ENCODE measurements at places on chromosomes 4 and X.

- no peak for DNase-seq
Observed at GRCh38 chr4:102429553-102429952, 71.6 kb upstream of the NFKB1 start.

- no peak for DNase-seq
Observed at GRCh38 chr4:168717847-168718246, 221.0 kb downstream of the PALLD start.

GRCh38 chrX:151879856-151880255 lies 32.8 kb upstream of the MAGEA4 start:
- DNase-seq: no peak

DNA sequence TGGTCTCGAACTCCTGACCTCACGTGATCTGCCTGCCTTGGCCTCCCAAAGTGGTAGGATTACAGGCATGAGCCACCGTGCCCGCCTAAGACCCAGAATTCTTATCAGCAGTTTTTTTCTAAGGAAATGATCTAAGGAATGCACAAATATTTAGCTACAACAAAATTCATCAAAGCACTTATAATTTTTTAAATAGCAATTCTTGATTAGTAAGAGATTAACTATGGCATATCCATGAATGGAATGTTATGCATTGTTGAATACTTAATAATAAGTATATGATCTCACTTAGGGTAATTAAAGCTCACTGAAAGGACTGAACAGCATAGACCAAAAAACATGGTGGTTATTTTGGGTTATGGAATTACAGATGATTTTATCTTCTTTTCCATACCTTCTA lies 18.4 kb downstream of the CENPU start:
- DNase-seq: no peak

DNA sequence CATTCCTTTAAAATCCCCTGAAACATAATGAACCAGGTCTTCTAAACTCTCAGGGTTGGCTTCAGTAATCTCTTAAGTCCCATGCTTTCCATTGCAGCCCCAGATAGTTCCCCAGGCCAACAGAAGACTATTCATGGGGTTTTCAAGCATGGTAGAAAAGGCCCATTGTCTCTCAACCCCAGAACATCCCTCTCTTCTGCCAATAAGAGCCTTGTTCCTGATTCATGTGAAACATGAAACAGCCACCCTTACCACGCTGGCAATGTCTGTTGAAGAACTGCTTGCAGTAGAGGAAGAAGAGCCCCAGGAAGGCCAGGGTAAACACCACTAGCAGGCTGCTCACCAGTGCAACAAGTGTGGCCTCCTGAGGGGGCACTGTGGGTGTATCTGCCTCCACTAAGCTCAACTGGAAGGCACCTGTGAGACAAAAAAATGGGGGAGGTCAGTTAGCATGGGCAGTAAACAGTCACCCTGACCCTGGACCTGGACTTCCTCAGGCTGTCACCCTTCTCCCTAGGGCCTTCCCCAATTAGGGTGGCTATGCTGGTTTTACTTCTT lies 36.4 kb downstream of the EDA2R start:
- DNase-seq: no peak

DNA sequence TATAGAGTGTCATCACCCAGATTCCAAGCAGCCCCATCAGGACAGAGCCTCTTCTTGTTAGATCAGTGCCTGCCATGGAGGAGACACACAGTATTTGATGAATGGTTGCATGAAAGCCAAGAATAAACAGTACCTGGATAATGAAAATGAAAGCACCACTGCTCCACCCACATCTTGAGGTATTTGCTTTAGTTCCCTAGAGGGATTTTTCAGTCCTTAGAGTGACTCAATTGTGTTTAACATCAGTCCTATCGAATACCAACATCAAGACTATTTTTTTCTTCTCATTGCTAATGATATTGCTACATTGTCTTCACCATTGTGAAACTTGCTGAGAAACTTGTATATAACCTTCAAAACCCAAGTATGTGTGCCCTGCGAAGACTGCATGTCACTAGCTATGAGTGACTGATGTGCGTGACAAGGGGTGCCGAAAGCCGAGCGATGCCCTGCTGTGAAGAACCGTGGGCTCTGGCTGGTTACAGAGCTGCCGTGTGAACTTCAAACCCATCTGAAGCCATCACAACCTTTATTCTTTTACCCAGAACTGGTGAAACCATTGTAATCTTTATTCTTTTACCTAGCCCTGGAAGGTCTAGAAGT lies 211.3 kb upstream of the FAT1 start:
- no peak for DNase-seq

GRCh38 chrX:65035446-65035770 lies 59.2 kb upstream of the ZC4H2 start:
- peak; percentile 0 for DNase-seq

GRCh38 chr4:89753601-89754066 lies 83.3 kb downstream of the SNCA start:
- DNase-seq: no peak

GRCh38 chr4:99159699-99160098 lies 15.6 kb upstream of the ADH4 start:
- DNase-seq: no peak

DNA sequence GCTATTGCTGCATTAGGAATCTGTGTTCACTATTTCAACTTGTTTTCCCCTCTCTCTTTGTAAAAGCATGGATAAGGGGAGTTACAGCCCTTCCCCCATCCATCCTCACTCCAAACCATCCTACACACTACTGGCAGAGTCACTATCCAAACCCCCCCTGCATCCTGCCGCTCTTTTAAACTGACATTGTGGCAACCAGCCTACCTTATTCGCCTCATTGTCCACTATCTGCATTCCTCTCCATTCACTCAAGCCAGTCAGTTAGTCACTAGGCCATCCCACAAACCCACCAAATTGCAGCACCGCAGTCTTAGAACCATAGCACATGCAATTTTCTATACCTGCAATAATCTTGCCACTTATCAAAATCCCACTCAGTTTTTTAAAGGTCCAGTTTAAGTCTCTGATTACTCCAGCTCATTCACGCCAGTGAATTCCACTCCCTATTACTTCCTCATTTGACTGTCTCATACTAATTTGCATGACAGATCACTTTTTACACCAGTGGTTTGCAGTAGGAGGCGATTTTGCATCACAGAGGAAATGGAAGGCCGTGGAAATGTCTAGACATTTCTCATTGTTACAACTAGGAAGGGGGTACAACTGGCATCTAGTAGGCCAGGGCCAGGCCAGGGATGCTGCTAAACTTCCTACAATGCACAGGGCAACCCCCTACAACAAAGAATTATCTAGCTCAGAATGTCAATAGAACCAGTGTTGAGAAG lies 181.8 kb downstream of the HS6ST2 start:
- no peak for DNase-seq

- DNase-seq: no peak
Observed at GRCh38 chr4:23922013-23922412, 32.2 kb upstream of the PPARGC1A start.

DNA sequence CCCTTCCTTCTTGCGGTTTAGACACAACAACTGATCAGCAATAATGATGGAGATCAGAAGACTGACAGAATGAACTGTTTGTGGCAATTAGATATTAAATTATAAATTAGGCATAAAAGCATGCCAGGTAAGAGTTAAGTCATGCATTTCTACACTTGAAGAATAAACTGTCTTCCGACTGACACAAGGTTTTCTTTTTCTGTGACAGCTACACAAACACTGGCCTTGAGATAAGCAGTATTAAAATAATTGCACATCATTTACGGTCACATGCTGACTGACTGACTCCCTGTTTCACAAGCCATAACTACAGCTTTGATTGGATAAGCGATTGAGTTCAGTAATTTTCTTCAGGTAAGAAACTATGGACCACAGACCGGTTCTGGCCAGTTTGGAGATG lies 56.2 kb downstream of the UBE2NL start:
- no peak for DNase-seq

- no peak for DNase-seq
Observed at GRCh38 chr4:164824581-164824980, 52.4 kb upstream of the APELA start.

GRCh38 chrX:33330798-33331197 lies 119.4 kb upstream of the DMD start:
- no peak for DNase-seq

DNA sequence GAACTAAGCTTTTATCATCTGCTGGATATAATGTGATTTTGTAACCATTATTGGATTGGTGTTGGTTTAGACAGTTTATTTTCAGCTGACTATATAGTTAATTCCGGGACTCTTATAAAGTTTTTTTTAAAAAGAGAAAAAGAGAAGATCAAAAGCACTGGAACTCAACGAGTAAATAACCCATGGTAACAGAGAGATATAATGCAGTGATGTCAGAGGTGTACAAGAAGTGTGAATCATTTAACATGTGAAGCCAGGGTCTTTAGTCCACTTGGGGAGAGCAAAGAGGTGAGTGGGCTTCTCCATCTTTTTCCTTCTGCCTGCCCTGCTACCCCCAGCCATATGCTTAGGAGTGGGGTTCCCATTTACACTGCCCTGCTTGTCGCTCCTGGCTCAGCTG lies 3.2 kb downstream of the TMEM165 start:
- no peak for DNase-seq

DNA sequence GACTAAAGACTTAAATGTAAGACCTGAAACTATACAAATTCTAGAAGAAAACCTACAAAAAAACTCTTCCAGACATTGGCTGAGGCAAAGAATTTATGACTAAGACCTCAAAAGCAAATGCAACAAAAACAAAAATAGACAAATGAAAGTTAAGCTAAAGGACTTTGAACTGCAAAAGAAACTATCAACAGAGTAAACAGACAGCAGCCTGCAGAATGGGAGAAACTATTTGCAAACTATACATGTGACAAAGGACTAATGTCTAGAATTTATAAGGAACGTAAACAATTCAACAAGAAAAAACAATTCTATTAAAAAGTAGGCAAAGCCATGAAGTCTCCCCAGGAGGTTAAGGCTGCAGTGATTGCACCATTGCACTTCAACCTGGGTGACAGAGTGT lies 9.1 kb downstream of the FAM47E start:
- DNase-seq: no peak

DNA sequence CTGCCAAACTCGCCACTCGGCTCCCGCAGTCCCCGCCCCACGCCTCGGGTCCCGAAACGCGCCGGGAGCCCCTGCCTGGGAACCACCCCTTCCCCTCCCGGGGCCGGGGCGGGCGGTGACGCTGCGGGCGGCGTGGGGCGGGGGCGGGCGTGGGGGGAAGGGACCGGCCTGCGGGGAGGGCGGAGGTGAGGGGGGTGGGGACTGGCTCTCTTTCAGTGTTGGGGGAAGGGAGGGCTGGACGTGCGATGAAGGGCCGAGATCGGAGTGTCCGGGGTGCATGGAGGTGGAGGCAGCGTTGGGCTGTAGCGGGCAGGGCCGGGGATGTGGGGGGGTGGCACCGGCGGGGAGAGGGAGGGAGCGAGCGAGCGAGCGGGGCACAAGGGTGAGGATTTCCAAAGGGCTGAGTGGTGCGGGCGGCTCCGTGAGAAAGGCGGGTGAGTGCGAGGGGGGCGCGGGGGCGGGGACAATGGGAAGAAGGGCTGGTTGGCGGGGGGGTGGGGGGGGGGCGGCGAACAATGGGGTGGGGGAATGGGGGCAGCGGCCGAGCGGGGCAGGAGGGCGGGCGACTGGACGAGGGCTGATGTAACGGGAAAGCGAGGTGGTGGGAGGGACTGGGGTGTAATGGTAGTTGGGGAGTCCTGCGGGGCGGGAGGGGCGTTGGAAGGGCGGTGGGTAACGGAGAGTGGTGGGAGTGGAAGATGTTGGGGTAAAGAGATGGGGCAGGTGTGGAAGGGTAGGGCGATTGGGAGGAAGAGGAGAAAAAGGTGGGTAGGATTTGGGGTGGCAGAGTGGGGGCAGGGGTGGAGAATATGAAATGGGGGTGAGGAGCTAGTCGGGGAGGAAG lies 578 bp downstream of the DCUN1D4 start:
- no peak for DNase-seq

GRCh38 chr4:60201052-60201673 lies 999.0 kb upstream of the ADGRL3 start:
- DNase-seq: no peak

- DNase-seq: no peak
Observed at GRCh38 chr4:153652051-153652784, 31.9 kb upstream of the TLR2 start.

DNA sequence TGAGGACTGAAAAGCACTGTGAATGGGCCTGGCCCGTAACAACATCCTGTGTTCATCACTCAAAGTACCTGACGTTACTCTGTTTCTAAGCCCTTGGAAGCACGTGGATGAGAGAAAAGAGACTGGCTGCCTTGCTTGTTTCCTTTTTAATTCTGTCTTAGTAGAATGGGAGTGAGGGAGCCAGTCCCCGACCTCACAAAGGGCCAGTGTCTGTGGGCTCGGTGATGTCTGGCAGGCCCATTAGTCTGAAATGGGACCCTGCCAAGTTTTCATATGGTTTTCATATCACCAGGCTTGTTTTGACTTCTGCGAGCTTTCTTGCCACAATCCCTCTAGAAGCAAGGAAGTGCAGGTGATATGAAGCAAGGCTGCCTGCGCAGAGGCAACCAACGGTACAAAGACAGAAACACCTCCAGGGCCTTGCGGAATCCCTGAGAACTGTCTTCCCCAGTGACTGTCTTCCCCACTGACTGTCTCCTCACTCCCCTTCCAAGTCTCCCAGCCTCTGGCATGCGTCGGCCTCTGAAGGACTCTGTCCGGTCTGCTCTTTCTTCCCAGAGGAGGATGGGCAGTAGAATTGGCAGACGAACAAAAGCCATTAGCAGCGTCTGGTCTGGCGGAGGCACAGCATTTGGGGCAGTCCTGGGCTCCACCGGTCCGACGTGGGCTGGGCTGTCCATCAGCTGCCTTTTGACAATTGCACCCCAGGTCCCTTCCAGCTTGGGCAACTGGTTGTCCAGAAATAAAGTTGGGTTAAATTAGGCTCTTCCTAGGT lies 20.2 kb upstream of the RASL11B start:
- DNase-seq: no peak

DNA sequence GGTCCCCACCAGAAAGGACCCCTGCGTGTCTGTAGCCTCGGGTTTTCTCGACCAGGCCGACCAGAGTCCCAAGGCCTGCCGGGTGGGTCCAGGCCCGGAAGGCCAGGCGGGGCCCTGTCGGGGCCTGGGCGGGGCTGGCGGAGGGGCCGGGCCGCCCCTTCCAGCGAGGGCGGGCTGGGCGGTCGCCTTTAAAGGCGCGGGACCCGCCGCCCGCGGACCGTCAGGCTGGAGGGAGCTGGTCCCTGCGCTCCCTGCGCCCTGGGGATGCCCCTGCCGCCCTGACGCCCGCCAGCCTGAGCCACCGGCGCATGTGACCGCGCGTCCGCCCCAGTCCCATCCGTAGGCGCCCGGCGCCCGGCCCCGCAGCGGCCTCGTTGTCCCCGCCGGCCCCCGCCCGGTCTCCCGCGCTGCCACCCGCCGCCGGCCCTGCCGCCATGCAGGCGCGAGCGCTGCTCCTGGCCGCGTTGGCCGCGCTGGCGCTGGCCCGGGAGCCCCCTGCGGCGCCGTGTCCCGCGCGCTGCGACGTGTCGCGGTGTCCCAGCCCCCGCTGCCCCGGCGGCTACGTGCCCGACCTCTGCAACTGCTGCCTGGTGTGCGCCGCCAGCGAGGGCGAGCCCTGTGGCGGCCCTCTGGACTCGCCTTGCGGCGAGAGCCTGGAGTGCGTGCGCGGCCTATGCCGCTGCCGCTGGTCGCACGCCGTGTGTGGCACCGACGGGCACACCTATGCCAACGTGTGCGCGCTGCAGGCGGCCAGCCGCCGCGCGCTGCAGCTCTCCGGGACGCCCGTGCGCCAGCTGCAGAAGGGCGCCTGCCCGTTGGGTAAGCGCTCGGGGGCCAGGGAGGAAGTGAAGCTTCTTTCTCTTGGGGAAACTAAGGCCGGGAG lies at the start of gene HTRA3:
TSS of gene HTRA3 (plus strand) at position 220 of the 883 bp plus-strand sequence. CDS start at position 435, 215 bp downstream.
- no peak for DNase-seq

Data from activated CD4-positive, alpha-beta T cell treated with anti-CD3 and anti-CD28 coated beads, Interleukin-2, amount 50 U/mL, for 24 hours (primary cell).